ENCODE measurements at places on chromosomes 3 and 15.

- no peak for DNase-seq
Observed at GRCh38 chr15:23524816-23525215, 40.7 kb upstream of the MKRN3 start.

- no peak for DNase-seq
Observed at GRCh38 chr15:100001405-100001804, 268.2 kb upstream of the LYSMD4 start.

DNA sequence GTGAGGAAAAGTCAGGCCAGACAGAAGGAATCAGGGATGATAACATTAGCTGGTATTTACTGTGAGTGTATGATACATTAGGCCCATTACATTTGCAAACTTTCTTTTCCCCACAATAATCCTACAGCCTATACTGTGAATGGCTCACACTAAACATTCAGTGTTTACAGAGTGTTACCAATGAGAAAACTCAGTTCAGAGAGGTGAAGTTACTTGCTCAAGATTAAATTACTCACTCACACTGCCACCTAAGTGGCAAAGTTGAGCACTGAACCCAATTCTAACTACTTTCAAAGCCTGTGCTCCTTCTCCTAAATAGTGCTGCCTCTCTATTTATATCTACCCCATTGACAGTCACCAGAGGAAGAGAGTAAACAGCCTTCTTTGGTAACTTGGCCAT lies 8.5 kb downstream of the XPC start:
- no peak for DNase-seq

DNA sequence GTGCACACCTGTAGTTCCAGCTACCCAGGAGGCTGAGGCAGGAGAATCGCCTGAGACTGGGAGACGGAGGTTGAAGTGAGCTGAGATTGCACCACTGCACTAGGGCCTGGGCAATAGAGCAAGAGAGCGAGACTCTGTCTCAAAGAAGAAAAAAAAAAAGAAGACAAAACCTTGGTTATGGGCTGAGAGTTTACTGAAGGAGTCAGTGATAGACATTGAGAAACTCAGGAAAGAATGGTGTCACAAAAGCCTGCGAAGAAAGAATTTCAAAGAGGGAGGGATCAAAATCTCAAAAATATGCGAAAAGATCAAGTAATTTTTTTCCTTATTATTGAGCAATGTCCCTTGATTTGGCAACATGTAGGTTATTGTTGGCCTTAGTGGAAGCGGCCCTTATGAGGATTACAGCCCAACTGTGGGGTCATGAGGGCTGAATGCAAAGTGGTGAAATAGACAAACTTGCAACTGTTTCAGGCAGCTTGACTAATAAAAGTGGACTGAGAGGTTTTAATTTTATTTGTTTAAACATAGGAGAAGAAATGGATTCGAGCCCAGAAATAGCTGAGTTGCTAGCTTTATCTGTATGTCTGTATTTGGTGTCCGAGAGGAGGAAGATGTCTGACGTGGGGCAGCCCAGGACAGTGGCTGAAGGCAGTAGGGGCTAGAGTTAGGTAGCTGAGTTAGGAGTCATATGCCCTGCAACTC lies 18.8 kb upstream of the CELF6 start:
- no peak for DNase-seq

GRCh38 chr15:31396881-31397560 lies 70.4 kb downstream of the KLF13 start:
- peak; percentile 27 for DNase-seq

DNA sequence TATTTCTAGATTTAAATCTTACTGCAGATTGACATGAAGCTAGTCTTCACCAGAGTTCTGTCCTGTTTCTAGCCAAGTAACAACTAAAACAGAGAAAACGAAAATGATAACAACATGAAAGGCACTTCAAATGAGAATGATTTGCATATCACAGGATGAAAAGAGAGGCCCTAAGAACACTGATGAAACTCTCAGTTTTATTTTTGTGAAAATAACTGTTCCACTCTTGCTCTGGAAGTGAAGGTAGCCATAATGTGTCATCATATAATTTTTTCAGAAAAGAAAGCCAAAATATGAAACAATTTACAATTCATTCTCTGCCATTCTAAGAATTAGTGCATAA lies 274.4 kb downstream of the ADAMTSL3 start:
- DNase-seq = no peak
